Activated CD8-positive, alpha-beta T cell treated with anti-CD3 and anti-CD28 coated beads for 36 hours (primary cell): ENCODE measurements at places on chromosomes 3 and 15. TPM values are rescaled to one million over a fixed set of nuclear protein-coding genes. Genes with fewer than 3 reads are reported as not detected.

DNA sequence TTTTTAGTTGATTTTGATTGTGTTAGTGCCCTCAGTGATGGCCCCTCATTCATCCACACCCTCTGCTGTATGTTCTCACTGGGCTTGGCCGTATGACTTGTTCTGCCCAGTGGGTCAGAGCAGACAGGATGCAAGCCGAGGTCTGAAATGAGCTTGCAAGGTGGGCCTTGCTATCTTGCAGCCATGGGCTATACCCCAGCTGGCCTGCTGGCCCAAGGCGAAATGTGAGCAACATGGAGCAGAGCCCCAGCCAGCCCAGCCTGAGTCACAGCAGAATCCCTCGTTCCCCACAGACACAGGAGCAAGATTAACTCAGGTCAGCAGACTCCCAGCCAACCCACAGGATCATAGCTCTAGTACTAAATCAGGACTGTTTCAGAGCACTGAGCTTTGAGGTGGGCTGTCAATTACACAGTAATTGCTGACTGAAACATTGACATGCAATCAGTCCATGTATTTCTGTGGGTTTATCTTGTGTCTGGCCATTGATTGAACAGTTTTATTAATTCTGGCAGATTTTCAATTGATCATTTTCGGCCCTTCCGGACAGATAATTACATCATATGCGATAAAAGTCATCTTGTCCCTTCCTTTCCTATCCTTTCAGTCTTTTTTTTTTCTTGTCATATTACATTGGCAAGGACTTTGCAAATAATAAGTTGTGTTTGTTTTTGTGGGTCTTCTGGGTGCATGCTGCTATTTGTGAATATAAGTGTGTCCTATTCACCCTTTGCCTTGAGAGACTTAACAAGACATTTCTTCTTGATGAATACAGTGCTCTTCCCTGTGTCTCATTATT lies 27.1 kb downstream of the KLF15 start:
- no peak overlapping the region for H3K27ac ChIP-seq
- peaks cover 4% of the 10 kb centered on the region for H3K36me3 ChIP-seq
- peaks cover 19% of the 10 kb centered on the region for H3K27me3 ChIP-seq
- no peaks in the 10 kb centered on the region for H3K4me1 ChIP-seq
- no peak overlapping the region for H3K4me3 ChIP-seq
- no peak for DNase-seq

- DNase-seq = peak; percentile 86
- H3K27me3 ChIP-seq = peaks cover 16% of the 10 kb centered on the region
- peak within 1 kb of the TSS; percentile 84 for H3K4me3 ChIP-seq
- H3K36me3 ChIP-seq = peaks cover 2% of the 10 kb centered on the region
These were observed at the start of gene SPINT1 for GRCh38 chr15:40843885-40844695. Gene SPINT1, plus strand, starts transcription at chr15:40844048. Its CDS starts 507 bp downstream, at chr15:40844555.

Gene MAPKAPK3
- total RNA-seq = 205 TPM

- H3K4me3 ChIP-seq = no peak overlapping the region
- no peak for DNase-seq
- peaks cover 2% of the 10 kb centered on the region for H3K27me3 ChIP-seq
- no peak overlapping the region for H3K27ac ChIP-seq
- peaks cover 2% of the 10 kb centered on the region for H3K4me1 ChIP-seq
- no peaks in the 10 kb centered on the region for H3K36me3 ChIP-seq
These were observed 19.9 kb upstream of the SYNM start for GRCh38 chr15:99084965-99085364.

DNA sequence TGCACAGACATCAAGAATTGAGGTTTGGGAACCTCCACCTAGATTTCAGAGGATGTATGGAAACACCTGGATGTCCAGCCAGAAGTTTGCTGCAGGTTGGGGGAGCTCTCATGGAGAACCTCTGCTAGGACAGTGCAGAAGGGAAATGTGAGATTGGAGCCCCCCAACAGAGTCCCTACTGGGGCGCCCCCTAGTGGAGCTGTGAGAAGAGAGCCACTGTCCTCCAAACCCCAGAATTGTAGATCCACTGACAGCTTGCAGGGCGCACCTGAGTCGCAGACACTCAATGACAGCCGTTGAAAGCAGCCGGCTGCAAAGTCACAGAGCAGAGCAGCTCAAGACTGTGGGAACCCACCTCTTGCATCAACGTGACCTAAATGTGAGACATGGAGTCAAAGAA lies 34.6 kb upstream of the EPHA6 start:
- H3K27ac ChIP-seq = no peak overlapping the region
- H3K36me3 ChIP-seq = no peaks in the 10 kb centered on the region
- no peak overlapping the region for H3K4me3 ChIP-seq
- peak; percentile 2 for DNase-seq
- H3K4me1 ChIP-seq = no peaks in the 10 kb centered on the region
- no peaks in the 10 kb centered on the region for H3K27me3 ChIP-seq

Gene ZNF385D
- not detected for total RNA-seq

Gene DUOXA1
- not detected for total RNA-seq

DNA sequence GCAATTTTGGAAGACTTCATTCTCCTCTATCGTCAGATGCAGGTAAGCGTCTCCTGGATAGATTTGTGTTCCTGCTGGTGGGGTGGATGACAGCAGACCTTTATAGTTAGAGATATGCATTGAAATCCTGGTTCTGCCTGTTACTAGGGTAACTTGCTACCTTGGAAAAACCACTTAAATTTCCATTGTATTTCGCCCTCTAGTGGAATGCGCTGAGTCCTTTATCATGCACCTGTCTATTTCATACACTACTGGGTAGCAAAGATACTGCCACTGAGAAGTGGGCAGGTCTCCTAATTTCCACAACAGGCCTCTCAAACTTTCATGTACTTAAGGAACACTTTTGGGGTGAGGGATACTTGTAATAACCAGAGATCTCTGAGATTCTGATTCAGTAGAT lies 209.5 kb upstream of the SUCLG2 start:
- no peak for DNase-seq
- H3K27ac ChIP-seq = no peak overlapping the region
- no peaks in the 10 kb centered on the region for H3K36me3 ChIP-seq

GRCh38 chr15:49328941-49329340 lies 94.1 kb upstream of the FGF7 start:
- H3K4me3 ChIP-seq = no peak overlapping the region
- no peak for DNase-seq
- H3K27me3 ChIP-seq = no peaks in the 10 kb centered on the region
- H3K4me1 ChIP-seq = no peaks in the 10 kb centered on the region

- peaks cover 47% of the 10 kb centered on the region for H3K4me1 ChIP-seq
- H3K27ac ChIP-seq = no peak overlapping the region
- DNase-seq = no peak
- H3K36me3 ChIP-seq = no peaks in the 10 kb centered on the region
- H3K4me3 ChIP-seq = no peak overlapping the region
- H3K27me3 ChIP-seq = peaks cover 17% of the 10 kb centered on the region
These were observed 170.2 kb upstream of the TLE3 start for GRCh38 chr15:70267879-70268278.

Gene CA12
- 0.58 TPM for total RNA-seq

GRCh38 chr3:109994853-109995252 lies 657.5 kb upstream of the DPPA4 start:
- no peaks in the 10 kb centered on the region for H3K27me3 ChIP-seq
- H3K36me3 ChIP-seq = no peaks in the 10 kb centered on the region
- H3K4me1 ChIP-seq = no peaks in the 10 kb centered on the region
- no peak overlapping the region for H3K27ac ChIP-seq
- H3K4me3 ChIP-seq = no peak overlapping the region

DNA sequence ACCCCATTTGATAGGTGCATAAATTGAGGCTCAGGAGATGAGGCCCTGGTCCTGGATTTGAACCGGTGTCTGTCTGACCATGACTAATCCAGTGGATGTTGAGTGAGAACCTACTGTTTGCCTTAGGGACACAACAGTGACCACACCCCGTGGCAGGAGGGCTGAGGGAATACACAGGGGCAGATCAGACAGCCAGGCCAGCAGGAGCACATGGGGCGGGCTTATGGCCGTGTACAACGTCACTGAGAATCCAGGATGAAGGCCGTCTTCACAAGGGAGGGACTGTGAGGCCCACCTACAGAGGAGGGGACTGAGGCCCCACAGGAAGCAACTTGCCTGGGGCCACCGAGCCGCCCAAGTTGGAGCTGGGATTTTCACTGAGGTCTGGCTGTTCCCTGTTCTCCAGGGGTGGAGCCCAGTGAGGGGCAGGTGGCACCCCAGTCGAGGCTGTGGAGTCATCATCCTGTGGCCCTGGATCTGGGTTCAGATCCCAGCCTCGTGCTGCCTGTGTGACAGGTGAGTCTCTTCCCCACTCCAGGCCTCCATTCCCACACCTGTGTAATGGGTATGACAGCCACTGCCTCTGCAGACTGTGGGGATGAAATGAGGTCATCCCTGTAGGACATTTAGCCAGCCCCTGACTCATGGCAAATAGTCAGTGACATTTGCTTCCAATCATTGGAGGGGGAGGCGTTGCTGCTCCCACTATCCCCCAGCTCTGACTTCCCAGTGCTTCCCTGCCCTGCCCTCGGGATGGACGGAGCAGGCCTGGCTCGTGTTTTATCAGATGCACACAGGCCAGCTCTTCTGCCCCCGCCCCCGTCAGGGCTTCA lies 6.3 kb upstream of the PLXND1 start:
- no peaks in the 10 kb centered on the region for H3K36me3 ChIP-seq
- H3K27me3 ChIP-seq = peaks cover 10% of the 10 kb centered on the region
- H3K27ac ChIP-seq = no peak overlapping the region
- DNase-seq = no peak
- no peak overlapping the region for H3K4me3 ChIP-seq

GRCh38 chr3:119087799-119088198 lies 53.2 kb upstream of the IGSF11 start:
- no peak overlapping the region for H3K27ac ChIP-seq
- H3K4me1 ChIP-seq = no peaks in the 10 kb centered on the region
- H3K36me3 ChIP-seq = no peaks in the 10 kb centered on the region
- DNase-seq = no peak
- H3K4me3 ChIP-seq = no peak overlapping the region
- H3K27me3 ChIP-seq = peaks cover 4% of the 10 kb centered on the region

GRCh38 chr3:175149675-175150074 lies 290.5 kb downstream of the NAALADL2 start:
- no peak overlapping the region for H3K4me3 ChIP-seq
- H3K27ac ChIP-seq = no peak overlapping the region
- no peaks in the 10 kb centered on the region for H3K27me3 ChIP-seq
- DNase-seq = peak; percentile 9
- H3K36me3 ChIP-seq = no peaks in the 10 kb centered on the region

Gene TTC21A
- 0.79 TPM for total RNA-seq

DNA sequence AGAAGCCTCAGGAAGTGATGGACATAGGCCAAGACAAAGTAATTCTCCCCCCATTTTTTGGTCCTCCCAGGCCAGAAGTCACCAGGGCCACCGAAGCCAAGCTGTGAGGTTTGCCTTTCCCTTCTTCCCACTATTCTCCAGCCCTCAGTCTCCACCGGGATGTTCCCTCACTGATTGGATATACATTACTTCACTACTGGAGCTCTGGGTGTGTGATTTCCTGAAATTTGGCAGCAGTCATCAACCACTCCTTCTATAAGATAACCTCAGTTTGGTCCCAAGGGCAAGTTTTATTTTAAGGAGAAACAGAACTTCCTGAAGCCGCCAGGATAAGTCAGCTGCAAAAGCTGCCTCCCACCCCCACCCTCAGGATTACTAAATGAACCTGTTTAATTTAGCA lies 11.3 kb downstream of the SLCO2A1 start:
- no peaks in the 10 kb centered on the region for H3K36me3 ChIP-seq
- no peak overlapping the region for H3K27ac ChIP-seq
- H3K4me1 ChIP-seq = no peaks in the 10 kb centered on the region
- no peak for DNase-seq

GRCh38 chr3:48739955-48740823 lies 23.2 kb upstream of the IP6K2 start:
- peak; percentile 74 for DNase-seq
- no peaks in the 10 kb centered on the region for H3K36me3 ChIP-seq
- H3K4me1 ChIP-seq = peaks cover 2% of the 10 kb centered on the region
- no peaks in the 10 kb centered on the region for H3K27me3 ChIP-seq
- no peak overlapping the region for H3K27ac ChIP-seq

Gene NOX5
- not detected for total RNA-seq

- H3K27ac ChIP-seq = no peak overlapping the region
- H3K4me3 ChIP-seq = no peak overlapping the region
- H3K27me3 ChIP-seq = no peaks in the 10 kb centered on the region
These were observed 61.3 kb downstream of the CTDSPL start for GRCh38 chr3:37922721-37923568.
